Cortex of kidney (tissue), 1 donor: ENCODE measurements at places on chromosomes 1 and 21.

DNA sequence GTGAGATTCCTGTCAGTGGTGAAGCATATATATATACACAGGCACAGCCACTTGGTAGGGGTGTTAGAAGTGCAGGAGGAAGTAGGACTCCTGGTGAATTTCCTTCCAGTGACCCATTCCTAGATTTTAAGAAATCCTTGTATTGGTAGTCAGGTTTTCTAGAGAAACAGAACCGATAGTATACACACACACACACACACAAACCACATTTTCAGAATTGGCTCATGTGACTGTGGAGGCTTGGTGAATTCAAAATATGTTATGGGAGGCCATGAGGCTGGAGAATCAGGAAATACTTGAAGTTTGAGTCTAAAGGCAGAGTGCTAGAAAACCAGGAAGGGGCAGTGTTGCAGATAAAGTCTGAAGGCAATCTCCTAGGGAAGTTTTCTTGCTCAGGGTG, 114.2 kb downstream of the FCRL5 start:
- DNase-seq, result no peak

DNA sequence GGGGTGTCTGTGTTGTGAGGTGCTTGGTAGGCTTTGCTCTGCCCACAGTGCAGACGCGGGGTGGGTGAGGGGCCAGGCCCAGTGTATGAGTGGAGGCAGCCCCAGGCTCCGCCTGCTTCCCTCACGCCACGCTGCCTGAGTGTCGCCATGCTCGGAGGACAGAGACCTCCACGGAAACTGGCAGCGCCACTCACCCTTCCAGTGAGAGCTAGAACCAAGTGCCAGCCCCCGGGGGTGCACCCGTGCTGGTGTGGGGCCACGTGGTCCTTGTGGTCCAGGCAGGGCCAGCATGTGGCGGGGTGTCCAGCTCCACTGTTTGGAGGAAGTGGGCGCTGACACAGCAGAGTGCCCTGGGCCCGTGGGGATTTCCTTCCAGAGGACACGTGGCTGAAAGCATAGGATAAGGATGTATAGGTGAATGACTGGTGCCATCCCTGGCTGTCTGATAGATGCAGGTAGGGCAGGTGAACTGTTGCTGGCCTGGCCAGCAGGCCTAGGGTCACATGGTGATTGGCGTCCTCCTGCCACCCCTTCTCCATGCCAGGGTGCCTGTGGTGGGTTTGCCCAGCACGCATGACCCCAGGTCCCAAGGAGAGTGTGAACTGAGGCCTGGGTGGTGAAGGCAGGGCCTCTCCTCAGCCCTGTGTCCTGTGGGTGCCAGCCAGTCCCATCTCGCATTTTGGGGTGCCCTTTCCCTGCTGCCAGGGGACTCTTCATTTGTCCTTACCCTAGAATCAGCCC, 3.8 kb downstream of the LRRC3 start:
- no peak for DNase-seq

DNA sequence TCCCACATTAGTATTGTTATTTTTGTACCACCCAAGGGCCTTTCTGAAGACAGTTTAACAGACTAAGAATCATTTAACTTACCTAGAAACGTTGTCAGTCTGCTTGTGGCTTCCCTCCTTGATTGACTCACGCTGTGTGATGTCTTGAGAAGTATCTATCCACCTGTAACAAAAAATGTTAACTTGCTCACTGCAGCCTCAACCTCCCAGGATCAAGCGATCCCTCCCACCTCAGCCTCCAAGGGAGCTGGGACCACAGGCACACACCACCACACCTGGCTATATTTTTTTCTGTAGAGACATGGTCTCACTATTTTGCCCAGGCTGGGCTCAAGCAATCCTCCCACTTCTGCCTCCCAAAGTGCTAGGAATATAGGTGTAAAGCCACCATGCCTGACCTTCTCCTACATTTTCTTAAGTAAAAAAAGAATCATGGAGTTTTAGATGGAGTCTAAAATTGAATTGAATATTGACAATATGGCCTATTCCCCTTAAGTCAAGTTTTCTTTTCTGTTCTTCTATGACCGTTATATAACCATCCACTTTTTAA, 15.6 kb downstream of the SFPQ start:
- DNase-seq, result no peak

DNA sequence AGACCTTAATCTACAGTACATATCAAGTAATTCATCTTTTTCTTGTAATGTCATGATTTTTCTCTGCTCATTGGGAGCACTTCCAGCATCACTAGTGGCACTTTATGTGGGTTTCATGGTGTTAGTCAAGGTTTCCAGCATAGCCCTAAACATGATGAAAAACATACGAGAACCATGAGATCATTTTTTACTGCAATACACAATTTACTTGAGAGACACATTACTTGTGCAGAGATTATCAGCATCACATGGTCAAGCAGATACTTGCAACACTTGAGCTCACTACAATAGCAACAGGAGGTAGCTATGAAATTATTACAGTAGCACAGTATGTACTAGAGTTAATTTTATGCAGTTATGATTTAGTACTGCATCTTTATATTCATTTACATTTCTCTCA, 36.4 kb downstream of the ITGB3BP start:
- no peak for DNase-seq

DNA sequence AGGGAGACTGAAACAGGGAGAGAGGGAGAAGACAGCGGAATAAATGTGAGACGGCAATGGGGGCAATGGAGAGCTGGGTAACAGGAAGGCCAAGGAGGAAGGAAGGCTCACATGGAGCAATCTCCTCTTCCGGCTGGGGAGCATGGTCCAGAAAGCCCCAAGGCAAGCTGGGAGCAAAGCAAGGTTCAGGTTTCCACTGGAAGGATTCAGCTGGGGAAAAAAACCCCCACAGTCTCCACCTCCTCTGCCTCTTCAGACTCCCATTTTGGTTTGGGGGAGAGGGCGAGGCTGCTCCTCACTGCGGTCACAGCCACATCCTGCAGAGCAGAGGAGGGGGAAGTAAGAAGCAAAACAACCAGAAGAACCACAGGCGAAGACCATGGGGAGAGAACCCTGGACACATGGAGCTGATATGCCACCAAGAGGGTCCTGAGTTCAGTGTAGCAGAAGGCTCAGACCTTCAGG, 650 bp downstream of the TNFAIP8L2 start:
- no peak for DNase-seq
